Activated CD4-positive, alpha-beta T cell treated with anti-CD3 and anti-CD28 coated beads for 4 hours (primary cell): ENCODE measurements at places on chromosomes 16 and 17.

- DNase-seq, result no peak
These were observed 77.1 kb upstream of the BRD7 start for GRCh38 chr16:50445621-50446555.

DNA sequence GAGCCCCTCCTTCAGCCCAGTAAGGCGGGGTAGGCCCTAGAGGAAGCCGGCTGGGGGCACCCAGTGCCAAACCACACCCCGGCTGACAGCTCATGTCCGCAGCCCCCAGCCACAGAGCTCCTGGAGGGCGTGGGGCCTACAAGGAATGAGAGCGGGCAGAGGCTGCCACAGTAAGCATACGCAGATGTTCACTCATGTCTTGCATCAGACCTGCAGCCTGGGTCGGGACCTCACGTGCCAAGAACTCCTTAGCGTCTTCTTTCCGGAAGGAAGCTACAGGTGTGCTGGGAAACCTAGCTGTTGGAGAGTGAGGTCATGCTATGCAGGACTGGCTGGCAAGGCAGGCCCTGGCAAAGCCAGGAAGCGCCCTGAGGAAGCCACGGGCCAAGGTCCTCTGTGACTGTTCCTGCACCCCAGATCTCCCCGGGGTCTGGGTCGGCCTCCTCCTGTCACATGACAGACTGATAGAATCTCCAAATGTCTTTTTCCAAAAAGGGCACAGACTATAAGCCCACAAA lies 1.6 kb downstream of the ZNF598 start:
- DNase-seq, result no peak

- no peak for DNase-seq
These were observed 1.8 kb downstream of the ODF4 start for GRCh38 chr17:8341456-8341855.

- no peak for DNase-seq
These were observed 8.2 kb upstream of the CNGB1 start for GRCh38 chr16:57979006-57979585.

DNA sequence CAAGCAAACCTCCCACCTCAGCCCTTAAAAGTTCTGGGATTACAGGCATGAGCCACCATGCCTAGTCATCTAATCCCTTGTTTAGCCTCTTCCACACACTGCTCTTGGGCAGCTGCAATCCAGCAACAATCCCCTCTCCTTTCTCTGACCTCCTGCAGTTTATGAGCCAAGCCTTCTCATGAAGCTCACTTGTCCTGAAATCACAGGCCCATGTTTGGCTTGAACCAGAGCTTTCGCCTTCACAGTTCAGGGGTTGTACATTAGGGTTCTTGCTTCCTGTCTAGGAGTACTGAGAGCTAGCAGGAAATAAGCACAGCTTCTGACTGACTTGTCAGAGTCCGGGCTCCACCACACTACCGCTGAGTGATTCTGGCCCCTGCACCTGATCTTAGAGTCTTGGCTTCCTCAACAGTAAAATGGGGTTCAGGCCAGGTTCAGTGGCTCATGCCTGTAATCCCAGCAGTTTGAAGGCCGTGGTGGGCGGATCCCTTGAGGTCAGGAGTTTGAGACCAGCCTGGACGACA lies 16.3 kb downstream of the ERAL1 start:
- DNase-seq, result peak; percentile 12

DNA sequence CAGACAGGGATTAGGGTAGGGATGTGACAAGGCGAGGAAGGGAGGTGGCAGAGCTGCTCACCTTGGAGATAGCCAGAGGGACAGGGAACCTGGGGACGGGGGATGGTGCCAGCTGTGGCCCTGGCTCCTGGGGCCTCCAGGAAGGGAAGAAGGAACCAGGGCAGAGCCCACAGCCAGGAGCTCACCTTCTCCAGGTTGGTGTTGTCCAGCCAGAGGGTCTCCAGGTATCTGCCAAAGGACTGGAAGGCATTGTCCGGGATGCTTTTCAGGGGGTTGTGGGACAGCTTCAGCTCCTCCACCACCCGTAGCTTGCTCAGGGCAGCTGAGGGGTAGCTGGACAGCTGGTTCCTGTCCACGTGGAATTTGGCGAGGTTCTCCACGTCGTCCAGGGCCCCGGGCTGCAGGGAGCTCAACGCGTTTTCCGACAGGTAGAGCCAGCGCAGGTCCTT lies 801 bp downstream of the CHAD start:
- no peak for DNase-seq

GRCh38 chr17:1506649-1507267 lies 9.7 kb downstream of the INPP5K start:
- DNase-seq, result no peak

GRCh38 chr17:2592971-2593820 lies at the start of gene PAFAH1B1:
PAFAH1B1 (plus strand) TSS chr17:2593654; CDS start chr17:2638289, 44,635 bp downstream.
- peak; percentile 93 for DNase-seq

DNA sequence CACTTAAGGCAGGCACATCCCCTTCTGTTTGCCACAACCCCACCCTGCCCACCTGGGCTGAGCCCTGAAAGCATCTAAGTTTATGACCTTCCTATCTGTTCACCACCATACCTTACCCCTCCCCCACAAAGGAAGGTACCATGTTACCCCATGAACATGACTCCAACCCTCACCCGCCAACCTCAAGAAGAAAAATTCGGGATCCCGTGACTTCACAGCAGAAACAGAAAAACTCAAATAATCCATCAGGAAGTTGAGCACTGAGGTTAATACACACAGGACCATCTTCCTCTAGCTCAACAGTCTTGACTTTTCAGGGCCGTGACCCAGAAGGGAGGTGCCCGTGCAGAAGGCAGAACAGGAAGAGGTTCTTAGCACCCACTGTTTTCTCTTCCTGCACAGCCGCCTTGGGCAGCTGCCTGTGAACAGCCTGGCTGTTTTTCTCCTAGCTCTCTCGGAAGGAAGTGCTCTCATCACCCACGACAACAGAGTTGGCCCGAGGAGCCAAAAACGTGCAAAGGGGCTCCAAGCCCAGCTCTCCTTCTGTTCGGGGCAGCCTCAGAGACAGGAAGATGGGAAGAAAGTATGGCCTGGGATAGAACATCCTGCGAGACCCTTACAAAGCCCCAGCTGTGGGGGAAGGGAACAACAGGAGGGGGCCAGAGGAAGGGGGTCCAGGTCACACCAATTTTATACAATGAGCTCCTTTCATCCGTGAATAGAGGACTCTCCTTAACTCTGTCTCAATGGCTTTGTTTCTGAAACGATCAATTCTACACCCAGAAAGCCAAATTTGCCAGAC lies 101.1 kb downstream of the XYLT1 start:
- peak; percentile 53 for DNase-seq

DNA sequence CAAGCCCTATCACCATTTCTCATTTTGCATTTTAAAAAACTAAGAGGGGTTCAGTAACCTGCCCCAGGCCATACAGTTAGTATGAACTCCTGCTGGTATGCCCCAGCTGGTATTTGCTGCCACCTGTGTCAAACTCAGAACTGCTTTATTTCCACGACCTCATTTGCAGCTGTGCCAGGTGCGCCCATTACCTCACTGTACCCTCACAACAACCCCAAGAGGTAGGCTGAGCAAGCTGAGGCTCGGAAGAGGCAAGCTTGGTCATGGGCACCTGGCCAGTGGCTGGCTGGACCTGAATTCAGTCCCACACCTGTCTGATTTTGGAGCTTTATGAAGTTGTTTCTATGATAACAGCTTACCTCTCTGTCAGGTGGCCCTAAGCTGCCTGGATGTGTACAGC lies 7.6 kb downstream of the EPN2 start:
- DNase-seq, result no peak

GRCh38 chr17:50026837-50027171 lies 29.1 kb upstream of the ITGA3 start:
- DNase-seq, result peak; percentile 83

DNA sequence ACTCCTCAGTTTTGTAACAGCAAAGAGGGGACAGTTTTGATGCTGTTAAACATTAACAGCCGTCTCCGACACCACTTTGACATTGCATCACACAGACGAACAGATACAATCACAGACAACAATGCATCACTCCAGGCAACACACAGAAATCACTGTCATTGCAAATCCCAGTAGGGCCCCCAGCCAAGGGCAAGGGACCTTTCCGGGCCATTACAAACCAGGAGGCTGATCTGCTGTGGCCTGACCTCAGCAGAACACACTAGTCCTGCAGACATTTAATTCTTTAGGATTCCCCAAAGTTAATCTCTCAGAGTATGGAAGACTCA lies 136.2 kb upstream of the RCVRN start:
- DNase-seq, result no peak

DNA sequence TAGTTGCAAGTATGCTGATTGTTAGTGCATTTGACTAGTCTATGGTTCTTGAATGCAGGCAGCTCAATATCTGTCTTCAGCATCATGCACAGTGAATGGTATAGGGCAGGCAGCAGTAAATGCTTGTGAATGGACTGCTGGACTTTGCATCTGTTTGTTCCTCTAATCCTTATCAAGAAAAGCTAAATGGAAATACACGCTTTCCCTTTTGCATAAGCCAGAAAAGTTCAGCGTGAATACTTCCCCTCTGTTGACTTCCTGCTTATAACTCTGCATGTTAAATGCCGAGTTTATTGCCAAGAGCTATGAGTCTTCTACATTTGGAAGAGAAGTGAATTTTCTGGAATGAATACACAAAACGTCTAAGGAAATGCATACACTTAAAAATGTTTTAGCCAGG lies 127.9 kb upstream of the CPHXL start:
- no peak for DNase-seq

DNA sequence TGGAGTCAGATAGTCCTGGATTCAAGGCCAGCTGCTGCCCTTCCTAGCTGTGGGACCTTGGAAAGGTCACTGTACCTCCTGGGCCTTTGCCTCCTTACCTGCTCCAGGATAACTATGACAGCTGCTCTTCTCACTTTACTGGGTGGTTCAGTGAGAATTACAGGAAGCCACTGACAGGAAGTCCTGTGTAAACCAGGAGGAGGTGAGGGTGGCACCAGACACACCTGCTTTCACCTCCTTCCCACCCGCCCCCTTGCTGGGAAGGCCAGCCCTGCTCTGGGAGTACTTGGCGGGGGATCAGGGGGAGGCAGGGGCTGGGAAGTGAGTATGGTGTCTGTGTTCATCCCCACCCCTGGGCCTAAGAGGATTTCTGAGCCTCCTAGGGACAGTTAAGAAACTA lies 42.6 kb downstream of the CPNE2 start:
- DNase-seq, result peak; percentile 31

- no peak for DNase-seq
These were observed 108.2 kb upstream of the RBBP6 start for GRCh38 chr16:24430954-24431760.

DNA sequence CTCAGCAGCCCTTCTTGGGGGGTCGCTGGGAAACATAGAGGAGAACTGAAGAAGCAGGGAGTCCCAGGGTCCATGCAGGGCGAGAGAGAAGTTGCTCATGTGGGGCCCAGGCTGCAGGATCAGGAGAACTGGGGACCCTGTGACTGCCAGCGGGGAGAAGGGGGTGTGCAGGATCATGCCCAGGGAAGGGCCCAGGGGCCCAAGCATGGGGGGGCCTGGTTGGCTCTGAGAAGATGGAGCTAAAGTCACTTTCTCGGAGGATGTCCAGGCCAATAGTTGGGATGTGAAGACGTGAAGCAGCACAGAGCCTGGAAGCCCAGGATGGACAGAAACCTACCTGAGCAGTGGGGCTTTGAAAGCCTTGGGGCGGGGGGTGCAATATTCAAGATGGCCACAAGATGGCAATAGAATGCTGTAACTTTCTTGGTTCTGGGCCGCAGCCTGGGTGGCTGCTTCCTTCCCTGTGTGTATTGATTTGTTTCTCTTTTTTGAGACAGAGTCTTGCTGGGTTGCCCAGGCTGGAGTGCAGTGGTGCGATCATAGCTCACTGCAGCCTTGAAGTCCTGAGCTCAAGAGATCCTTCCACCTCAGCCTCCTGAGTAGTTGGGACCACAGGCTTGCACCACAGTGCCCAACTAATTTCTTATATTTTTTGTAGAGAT lies 3.4 kb downstream of the STH start:
- peak; percentile 77 for DNase-seq

GRCh38 chr17:45231481-45232116 lies 9.9 kb downstream of the FMNL1 start:
- DNase-seq, result no peak

DNA sequence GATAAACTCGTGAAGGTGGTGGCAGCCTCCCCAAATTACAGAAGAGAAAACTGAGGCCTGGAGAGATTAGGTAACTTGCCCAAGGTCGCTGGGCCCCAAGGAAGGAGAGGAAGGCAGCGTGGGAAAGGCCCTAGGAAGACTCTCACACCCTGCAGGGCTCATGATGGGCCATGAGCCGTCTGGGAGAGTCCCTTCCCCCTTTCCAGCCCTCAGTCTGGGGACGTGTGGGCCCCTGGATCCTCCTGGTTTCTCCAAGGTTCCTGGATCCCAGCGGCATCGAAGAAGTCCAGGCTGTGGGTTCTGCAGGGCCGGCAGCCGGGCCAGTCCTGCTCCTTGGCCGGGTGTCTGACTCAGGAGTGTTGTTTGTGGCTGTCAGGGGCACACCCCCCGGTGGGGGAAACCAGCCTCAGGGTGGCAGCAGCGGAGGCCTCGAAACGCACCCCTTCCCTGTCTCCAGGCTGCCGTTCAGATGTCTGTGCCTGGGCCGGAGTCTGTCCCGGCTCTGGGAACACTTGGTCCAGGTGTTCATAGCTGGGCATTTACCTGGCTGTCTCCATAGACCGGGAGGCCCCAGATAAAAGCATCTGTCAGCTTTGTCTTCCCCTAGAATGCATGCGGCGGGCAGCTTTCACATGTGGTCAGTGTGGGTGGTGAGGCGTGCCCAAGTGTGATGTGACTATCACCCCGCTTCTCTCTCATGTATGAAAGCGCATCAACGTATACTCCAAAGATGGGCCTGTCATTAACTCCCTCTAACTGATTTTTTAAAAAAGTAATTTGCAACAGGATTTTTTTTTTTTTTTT lies 3.7 kb upstream of the RAP1GAP2 start:
- peak; percentile 50 for DNase-seq

- peak; percentile 93 for DNase-seq
These were observed 3.5 kb upstream of the TSPOAP1 start for GRCh38 chr17:58331815-58332777.

DNA sequence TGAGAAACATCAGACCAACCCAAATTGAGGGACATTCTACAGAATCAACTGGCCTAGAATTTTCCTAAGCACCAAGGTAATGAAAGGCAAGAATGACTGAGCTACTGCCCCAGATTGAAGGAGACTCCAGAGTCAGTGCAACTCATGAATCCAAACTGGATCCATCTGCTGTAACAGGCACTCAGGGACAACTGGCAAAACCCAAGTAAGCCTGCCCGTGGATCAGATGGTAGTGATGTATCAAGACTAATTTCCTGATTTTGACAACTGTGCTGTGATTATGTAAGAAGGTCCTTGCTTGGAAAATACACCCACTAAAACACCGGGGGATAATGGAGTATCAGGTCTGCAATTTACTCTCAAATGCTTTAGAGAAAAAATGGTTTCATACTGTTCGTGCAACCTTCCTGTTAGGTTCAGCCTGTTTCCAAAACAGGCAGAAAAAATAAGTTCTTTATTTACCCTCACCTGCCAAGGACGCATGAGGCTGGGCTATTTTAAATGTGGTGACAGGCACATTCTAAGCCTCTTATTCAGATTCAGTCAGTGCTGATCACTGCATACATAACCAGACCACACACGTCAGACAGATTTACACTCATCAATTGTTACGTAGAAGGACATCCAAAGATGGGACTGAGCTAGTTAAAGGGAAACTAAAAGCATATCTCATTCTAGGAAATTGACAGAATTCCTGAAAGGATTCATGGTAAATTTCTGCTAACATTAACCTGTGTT lies 7.0 kb downstream of the MBTPS1 start:
- DNase-seq, result no peak

- DNase-seq, result no peak
These were observed 4.8 kb downstream of the LGALS3BP start for GRCh38 chr17:78974635-78975591.

- no peak for DNase-seq
These were observed 4.9 kb downstream of the SLC35G3 start for GRCh38 chr17:35189291-35189690.

- no peak for DNase-seq
These were observed 9.1 kb downstream of the TAOK2 start for GRCh38 chr16:29982560-29983419.
